HT-29 (cell line): ENCODE measurements at places on chromosomes 1 and 21. TPM values are rescaled to one million over a fixed set of nuclear protein-coding genes. Genes with fewer than 3 reads are reported as not detected.

DNA sequence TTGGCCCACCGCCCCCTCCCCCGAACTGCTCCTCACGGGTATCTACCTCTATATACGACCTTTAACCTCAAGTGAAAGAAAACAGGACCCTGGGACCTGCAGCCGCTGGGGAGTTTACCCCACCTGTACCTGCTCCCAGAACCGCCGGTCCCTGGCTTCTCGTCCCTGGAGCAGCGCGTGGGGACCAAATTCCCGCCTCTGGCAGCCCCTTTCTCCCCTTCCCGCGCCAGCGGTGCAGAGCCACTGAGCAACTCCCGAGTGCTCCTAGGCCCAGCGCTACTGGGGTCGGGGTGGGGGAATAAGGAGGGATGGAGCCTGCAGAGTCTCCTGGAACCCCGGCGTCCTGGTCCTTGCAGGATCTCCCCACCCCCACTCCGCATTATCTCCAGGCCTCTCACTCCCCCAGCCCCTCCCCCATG lies 1.6 kb downstream of the SYT6 start:
- no peak for DNase-seq

- no peak for DNase-seq
Observed at GRCh38 chr1:94280541-94280940, 43.2 kb upstream of the ARHGAP29 start.

GRCh38 chr1:226616636-226617035 lies 68.1 kb downstream of the STUM start:
- no peak for DNase-seq

Gene PGLYRP4
- total RNA-seq: not detected in 2 replicates

DNA sequence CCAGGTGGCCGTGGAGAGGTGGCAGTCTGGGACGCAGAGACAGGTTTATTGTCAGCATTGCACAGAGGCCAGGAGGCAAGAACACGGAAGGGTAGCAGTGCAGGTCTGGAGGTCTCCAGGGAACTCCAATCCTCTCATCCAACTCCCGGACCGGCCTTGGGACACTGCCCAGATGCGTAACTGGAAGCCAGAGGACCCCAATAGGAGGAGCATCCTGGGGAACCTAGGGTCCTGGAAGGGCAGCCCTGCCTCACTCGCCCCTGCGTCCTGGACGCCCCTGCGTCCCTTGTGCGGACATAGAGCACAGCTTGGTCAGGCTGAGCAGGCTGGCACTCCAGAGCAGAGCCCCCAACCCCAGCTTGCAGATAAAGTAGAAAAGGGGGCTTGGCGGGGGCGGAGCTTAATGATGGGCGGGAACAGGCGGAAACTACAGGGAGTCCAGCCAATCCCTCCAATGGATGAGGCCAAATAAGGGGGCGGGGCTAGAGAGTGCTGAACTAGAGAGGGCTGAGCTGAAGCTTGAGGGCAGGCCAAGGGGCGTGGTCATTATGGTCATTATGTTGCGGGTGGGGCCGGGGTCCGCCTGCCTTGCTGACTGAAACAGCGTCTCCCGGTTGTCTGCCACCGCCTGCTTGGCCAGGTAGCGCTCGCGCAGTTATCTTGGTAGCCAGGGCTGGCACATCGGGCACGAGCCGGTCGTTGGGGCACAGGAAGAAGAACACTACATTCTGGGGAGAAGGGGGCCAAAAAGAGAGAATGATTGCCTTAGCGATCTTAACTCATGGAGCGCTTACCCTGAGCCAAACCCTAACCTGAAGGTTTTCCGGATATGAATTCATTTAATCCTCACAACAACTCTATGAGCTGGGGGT lies 3.7 kb upstream of the ARHGEF19 start:
- peak; percentile 82 for DNase-seq

Gene ADORA1
- 0.89 TPM in 1 of 2 replicates, not detected in the other for total RNA-seq

DNA sequence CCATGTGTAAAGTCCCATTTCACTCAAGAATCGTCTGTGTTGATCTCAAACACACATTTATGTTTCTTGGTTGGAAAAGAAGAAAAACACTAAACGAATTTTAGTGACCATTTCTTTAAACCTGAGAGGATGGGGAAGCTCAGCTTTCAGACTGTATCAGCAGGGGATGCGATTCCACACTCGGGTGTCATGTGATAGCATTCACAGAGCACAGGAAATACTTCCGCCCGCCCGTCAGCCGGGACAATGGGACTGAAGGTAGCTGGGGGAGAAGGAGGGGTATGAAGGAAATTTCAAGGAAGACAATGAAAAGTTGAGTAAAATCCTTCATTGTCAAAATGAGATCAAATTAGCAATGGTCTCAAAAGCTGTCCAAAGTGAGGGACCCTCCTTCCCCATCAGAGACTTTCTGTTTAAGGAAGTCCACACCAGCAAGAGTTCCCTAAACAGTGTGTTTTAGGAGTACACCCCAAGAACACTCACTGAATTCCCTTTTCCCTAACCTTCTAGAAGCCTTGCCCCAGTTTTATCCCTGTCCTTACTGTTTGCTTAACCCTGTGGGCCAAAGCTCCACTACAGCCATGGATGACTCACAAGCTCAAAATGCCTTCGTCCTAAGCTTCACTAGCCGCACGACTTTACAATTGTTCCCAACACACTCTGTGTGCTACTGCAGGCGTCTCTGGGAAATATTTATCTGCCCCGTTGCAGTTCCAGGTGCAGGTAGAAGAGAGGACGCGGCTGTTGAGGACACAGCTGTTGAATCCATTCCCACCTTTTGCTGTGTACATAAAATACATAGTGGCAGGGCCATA lies 51.4 kb upstream of the SIM2 start:
- DNase-seq: peak; percentile 78

Gene RAB7B
- total RNA-seq: 9.0 and 10.5 TPM in 2 replicates

DNA sequence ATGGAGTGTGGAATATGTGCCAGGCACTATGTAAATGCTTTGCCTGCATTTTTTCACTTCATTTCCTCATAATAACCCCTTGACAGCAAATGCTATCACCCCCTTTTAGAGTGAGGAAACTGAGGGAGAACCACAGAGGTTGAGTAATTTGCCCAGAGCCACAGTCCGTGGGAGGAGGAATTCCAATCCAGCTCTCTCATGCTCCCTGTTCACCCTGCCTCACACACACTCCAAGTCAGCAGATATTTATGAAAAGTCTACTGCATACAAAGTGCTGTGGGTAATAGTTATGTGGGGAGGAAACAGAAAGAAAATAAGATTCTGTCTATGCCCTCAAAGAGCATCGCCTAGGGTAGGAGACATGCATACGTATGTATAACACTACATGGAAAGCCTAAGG lies 30.9 kb upstream of the RBM15 start:
- no peak for DNase-seq

Gene SELE
- total RNA-seq: not detected in 2 replicates

GRCh38 chr1:91799863-91800262 lies 86.1 kb downstream of the TGFBR3 start:
- DNase-seq: no peak

DNA sequence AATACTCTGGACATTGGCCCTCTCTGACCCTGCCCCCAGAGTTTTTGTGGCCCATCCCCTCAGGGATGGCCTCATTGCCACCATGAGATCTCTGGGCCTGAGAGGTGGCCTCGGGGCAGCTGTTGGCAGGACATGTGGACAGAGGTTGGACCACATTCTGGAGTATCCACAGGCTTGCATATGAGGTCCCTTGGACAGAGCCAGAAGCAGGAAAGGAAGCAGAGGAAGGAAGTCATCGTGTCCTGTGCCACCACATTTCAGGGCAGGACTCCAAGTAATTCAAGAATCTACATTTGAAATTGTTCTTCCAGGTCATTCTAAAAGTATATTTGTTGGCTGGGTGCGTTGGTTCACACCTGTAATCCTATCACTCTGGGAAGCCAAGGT lies 95.9 kb upstream of the PPP2R5A start:
- no peak for DNase-seq

DNA sequence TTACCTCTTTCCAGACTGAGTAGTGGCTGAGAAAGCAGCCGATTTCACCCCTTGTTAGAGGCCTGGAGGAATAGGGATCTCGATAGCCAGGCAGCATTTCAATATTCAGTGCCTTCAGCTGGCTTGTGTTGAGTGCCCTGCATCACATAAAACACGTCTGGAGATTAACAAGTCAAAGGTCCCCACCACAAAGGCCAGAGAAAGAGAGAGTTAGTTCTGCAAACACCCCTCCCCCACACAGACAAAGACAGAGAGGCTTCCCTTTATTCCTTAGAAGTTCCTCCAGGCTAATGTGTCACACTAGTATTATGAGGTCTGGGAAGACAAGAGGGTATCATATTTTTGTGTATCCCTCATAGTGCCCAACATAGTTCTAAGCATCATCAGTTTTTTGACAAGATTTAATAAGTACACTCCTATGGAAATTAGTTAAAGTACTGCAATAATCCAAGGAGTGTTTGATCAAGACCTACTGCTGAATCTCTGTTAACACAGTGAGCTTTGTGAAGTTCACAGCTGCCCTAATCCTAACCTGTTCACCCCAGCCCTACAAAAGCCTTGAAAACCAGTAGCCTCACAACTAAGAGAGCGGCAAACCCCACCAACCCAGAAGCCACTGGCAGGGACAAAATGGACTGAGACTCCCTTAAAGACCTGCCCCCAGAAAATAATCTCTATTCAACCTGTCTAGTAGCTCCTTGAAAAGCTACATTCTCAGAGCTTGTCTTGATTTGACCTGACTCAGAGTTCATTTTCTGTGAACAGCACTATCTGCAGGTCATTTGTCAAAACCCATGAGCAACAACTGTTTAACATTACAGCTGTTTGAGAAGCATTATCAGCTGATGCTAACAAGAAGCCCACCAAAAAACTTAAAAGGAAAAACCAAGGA lies 91.9 kb downstream of the COLGALT2 start:
- DNase-seq: no peak

DNA sequence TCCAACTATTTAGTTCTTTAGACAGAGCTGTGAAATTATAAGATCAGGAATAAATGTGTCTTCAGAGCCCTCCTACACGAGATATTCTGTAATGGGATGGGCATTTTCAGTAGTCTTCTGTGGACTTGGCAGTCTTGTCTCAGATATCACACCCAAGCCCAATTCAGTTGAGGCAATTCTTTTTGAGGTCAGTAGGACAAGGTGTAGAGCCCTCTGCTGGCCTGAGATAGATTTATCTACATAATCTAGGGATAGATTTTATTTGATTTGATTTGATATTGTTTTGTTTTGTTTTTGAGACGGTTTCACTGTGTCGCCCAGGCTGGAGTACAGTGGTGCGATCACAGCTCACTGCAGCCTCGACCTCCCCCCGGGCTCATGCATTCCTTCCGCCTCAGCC lies 77.5 kb downstream of the FMN2 start:
- DNase-seq: peak; percentile 15
